Posterior cingulate gyrus (tissue), 11 donors: ENCODE measurements at places on chromosomes 16 and 17.

GRCh38 chr17:74608511-74608910 lies 15.0 kb downstream of the CD300E start:
- no peak for DNase-seq

DNA sequence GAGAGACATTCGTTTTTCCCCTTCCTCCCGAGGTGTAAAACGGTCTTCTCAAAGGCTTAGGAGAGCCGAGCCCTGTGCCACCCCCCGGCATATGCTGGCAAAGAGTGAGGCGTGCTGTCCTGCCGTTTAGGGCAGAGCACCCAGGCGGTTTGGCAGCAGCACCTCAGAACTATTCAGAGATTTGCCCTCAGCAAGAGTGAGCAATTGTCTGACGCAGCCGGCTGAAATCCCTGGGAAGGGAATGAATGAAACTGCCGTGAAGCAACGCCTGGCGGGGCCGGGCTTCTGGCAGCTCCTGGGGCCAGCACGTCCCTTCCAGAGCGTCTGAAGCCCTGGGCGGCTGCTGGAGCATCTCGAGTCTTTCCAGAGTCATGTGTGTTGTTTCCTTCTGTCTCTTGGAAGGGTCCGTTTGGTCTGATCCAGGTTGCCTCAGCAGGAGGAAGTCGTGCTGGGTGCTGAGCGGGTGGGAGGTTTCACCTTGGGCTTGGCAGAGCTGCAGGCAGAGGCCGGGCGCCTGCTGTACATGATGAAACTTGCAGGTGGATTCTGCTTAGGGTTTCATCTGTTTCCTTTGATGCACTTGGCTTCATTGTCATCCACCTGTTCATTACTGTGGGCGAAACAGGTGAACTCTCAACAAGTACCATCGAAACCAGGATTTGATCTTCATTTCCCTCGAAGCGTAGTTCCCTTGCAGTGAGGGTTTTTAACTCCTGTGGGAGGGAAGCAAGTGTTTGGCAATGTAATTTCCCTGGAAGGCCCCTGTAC lies 35.4 kb downstream of the TBCD start:
- DNase-seq, result no peak

DNA sequence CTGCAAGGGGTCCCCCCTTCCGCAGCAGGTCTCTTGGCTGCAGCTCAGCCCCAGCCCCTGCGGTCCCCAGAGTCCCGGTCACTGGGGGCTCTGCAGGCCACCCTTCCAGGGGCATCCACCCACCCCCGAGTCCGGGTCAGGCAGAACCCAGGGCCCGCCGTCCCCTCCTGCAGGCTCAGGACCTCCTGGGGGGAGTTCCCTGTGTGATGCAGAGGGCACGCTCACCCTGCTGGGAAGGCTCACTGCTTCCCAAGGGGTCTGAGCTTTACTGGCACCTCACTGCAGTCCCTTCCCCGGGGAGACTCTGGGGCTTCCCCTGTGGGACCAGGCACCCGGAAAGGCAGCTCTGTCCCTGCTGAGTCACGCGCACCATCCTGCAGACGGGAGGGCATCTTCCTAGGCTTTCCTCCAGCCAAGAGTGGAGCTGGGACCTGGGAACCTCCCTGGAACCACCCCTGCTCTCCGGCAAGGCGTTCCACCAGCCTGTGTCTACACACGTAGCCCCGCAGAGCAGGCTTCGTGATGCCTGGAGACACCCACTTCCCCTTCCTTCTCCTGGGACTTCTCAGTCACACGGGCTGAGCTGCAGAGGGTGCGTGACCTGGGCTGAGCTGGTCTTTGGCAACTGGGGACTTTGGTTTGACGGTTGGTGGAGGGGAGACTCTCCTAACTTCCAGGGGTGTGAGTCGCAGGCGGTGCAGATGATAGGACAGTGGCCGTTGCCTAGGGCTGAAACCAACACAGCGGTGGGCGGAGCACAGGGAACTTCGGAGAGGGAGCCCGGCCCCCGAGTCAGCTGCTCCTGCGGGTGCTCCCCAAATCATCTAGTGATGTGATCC lies 23.4 kb downstream of the SLC25A10 start:
- DNase-seq, result no peak

DNA sequence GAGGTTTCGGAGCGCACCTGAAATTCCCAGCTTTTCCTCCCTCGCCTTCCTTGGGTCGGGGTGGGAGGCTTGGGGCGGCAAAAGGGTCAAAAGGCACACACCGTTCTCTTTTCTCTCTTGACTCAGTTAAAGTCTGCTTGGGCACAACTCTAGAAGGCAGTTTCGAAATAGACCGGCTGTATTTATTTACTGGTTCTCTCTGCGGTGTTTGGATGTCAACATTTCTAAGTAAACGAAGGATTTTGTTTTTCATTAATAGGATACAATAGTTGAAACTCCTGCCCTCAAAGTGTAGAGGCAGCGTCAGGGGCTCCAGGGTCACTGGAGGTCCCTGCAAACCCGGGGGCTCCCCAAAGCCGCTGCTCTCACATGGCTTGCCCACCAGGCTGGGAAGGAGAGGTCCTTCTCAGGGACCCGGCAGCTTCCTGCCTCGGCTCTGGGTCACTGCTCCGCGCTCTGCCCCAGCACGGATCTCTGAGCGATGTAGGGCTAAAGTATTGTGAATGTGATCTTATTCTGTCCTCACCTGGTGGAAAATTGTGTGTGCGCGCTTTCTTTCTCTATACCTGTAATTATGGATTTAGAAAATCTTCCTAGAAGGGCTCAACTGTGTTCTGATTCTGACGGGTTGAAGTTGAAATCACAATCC lies 952 bp downstream of the BMERB1 start:
- peak; percentile 15 for DNase-seq

DNA sequence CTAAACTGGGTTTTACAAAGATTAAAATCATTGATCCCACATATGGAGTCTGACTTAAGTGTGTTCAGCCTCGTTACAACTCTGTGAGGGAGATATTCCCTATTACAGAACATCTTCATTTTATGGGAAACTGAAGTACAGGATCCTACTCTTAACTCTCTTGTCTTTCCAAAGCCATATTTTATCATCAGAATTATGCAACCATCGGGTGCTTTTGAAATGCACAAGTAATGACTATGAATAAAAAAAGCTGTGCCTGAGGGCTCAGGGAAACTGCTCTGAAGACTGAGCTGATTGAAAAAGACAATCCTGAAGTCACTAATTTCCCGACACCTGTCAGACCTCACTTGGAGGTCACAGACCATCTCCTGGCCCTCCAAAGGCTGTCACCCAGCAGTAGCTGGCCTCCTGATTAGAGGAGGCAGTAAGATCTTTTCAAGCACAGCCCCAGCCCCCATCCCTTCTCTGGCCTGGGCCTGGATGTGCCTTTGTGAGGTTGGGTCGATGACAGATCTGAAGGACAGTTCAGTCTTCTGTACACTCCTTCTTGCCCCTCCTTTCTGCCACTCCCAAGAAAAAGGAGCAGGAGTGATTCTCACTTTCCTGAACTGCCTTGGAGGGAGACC lies 5.6 kb downstream of the AKAP1 start:
- DNase-seq, result no peak

- no peak for DNase-seq
Observed at GRCh38 chr17:68613739-68614298, 12.7 kb upstream of the FAM20A start.

- no peak for DNase-seq
Observed at GRCh38 chr17:35907691-35908090, 22.9 kb downstream of the RDM1 start.

DNA sequence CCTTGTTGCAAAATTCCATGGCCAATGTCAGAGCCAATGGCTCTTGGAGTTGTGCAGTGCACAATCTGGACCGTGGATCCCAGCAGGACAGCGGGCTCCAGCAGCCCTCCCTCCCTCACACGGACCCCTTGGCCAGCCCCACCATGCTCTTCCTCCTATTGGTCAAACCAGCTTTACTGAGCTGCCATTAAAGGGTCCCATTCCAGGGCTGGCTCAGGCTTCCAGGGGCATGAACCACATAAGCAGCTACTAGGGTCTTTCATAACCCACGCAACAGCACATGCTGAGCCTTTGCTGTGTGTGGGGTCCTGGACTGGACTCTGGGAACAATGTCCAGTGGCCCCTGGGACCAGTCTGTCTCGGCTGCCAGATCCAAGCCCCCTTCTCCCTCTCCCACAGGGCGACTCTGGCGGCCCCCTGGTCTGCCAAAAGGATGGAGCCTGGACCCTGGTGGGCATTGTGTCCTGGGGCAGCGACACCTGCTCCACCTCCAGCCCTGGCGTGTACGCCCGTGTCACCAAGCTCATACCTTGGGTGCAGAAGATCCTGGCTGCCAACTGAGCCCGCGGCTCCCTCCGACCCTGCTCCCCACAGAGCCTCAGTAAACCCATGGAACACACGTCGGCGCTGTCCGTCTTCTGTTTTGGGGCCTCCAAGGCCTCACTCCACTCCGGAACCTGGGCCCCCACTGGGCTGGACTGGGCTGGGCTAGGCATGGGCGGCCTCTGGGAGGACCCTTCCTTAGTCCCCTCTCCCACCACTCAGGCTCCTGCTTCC lies 5.7 kb downstream of the CTRB1 start:
- no peak for DNase-seq

DNA sequence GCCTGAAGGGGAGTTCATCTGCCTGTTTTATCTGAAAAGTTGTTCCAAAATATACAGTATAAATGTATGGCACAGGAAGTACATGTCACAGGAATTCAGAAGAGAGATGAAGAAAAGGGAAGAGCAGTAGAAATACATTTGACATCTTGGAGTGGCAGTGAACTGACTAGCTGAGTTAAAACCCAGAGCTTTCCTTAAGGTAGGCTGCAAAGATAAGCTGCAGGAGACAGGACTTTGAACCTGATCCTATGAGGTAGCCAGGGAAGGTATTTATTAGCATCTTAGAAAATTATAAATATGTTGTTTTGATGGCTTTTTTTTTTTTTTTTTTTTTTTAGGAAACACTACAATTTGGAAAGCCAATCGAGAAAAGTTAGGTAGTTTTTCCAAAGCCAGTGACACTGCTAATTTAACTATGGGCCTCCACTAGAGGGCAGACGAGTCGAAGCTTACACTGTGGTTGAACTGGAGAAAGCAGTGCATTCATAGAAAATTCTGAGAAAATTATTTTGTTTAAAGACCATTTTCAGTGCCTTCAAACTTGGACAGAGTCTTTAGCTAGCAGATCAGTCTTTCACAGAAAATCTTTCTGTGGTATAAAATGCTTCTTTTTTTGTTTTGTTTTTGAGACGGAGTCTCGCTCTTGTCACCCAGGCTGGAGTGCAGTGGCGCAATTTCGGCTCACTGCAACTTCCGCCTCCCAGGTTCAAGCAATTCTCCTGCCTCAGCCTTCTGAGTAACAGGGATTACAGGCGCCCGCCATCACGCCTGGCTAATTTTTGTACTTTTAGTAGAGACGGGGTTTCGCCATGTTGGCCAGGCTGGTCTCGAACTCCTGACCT lies 122.3 kb downstream of the SSH2 start:
- DNase-seq, result peak; percentile 68

DNA sequence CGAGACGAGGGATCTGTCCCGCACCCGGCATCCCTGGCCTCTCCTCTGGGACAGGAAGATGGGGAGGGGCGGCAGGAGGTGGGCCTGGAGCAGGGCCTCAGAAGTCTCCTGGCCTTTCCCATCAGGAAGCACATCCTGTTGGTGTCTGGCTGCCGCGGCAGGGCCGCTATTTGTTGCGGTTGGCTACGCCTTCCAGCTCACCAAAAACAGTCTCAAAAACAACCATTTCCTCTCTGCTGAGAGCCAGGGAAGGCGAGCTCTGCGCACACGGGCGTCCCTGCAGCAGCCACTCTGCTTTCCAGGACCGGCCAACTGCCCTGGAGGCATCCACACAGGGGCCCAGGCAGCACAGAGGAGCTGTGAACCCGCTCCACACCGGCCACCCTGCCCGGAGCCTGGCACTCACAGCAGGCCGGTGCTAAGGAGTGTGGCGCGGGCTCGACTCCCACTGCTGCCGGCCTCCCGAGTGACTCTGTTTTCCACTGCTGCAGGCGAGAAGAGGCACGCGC lies at the start of gene TMEM204:
TSS of gene TMEM204 (plus strand) at position 224 of the 509 bp plus-strand sequence. CDS start 610 bp downstream, outside the sequence.
- DNase-seq, result no peak

- DNase-seq, result no peak
Observed at GRCh38 chr16:77871932-77872331, 83.6 kb downstream of the VAT1L start.

DNA sequence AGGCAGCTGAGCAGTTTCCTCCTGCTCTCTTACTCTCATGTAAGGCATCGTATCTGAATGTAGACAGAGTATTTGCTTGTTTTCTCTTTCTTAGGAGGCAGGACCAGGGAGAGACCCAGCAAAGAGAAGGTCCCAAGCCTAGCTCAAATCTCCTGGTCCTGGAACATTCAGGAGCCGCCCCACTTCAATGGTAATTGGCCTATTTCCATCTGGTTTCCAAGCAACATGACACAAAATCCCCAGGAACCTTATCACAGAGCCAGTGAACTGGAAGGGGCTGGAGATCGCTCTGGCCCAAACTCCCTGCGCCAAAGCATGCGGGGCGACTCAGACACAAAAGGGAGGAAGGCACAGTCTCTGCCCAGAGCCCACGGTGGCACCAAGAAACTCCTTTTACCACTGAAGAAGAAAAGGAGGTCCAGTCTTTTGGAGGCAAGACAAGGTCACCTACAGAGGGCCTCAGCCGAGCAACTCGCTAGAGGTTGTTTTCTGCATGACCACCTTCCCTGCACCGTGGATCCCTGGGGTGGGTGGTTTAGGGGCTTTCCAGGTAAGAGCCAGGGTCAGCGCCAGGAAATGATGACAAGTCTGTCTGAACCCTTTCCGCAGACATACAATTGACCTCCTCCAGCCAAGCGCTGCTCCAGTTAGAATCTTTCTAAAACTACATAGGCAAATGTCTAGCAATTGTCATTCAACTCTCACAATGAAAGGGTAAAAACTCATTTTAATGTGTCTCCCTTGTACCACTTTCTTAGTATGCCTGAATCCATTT lies 394.7 kb downstream of the SOX9 start:
- DNase-seq, result no peak

DNA sequence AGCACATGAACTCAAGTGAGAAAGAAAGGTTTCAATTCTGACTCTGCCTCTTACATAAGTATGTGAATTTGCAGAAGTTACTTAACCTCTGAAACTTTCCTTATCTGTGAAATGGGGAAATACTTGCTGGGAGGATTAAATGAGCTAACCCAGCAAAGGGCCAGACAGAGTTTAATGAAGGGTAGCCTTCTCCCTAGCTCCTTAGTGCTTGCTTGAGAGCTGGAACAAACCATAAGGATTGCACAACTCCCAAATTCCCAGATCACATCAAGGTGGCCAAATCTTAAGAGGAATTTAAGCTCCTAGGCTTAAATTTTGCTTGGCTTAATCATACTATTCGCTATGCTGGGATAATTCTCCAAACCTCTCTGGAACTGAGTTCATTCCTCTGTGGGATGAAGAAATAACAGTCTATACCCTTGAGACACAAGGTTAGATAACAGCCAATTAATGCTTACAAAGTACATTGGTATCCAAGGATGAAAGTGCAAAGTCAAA lies 11.8 kb upstream of the WSB1 start:
- DNase-seq, result no peak
